ENCODE measurements at places on chromosomes 5 and 9.

- DNase-seq = no peak
These were observed 341.3 kb downstream of the RASEF start for GRCh38 chr9:82721593-82721992.

- DNase-seq = no peak
These were observed 34.1 kb downstream of the ATOX1 start for GRCh38 chr5:151724360-151724759.

DNA sequence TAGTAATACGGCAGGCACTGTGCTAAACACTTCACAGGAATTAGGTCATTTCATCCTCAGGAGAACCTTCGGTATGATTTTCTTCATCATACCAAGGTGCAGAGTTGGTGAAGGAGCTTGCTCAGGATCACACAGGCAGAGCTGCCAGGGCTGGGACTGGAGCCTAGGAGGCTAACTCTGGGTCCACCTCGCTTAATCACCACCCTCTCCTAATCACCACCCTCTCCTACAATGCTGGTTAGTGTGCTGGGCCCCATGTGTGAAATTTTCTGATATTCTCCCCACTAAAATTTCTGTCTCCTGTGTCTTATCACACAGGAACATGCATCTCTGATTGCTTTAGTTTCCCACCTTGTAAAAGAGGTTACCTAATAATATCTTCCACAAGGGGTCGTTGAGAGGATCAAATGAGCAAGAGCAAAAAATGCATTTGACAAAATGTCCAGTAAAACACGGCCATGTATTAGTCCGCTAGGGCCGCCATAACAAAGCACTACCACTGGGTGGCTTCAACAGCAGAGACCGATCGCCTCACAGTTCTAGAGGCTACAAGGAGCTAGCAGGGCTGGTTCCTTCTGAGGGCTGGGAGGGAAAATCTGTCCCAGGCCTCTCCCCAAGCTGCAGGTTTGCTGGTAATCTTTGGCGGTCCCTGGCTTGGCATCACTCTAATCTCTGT is 128.2 kb upstream of the NFIB start:
- no peak for DNase-seq

GRCh38 chr9:38119560-38120236 is 50.7 kb upstream of the SHB start:
- DNase-seq = peak; percentile 4

DNA sequence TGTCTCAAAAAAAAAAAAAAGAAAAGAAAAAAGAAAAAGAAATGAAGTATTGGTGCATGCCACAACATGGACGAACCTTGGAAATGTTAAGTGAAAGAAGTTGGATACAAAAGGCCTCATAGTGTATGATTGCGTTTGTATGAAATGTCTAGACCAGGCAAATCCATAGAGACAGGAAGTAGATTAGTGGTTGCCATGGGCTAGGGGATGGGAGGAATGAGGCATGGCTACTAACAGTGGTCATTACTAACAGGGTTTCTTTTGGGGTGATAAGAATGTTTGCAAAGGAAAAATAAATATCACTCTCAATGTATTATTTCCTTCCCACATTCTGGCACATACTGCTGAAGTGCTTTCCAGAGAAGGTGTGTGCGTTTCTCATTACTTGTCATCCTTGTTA is 44.1 kb downstream of the UGCG start:
- DNase-seq = no peak

DNA sequence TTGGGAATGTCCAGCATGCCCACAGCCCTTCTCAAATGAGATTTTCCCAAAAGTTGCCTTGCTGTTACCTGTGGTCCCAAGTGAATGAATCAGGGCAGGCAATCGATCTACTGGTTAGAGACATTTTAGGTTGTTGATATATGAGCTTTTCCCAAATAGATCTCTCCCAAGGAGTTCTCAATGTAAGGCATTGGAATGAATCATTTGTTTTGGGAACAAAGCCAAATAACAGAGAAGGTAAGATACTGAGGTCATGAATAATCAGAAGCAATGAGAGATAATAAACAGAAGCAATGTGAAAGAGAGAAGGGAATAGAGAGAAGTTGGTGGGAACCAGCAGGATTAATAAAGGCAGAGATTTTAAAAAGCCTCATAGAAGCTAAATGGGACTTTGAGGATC is 93.6 kb upstream of the FER start:
- no peak for DNase-seq

DNA sequence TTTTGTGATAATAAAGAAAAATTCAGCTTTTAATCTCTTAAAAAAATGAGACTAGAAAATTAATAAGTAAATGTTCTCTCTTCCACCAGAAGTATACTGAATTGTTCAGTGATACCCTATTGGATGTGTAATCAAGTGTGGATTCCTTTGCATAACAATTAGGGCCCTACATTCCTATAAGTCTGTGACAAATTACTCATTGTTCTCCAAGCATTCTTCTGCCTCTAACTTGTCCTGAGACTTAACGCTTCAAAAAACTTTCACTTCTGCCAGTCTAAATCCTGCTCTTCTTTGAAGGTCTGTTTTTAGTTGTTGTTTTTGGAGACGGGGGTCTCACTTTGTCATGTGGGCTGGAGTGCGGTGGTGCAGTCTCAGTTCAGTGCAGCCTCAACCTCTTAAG is 9.2 kb upstream of the DDX46 start:
- DNase-seq = no peak

GRCh38 chr5:110705349-110705748 is 21.1 kb downstream of the TMEM232 start:
- no peak for DNase-seq

GRCh38 chr5:33662722-33663427 is 222.1 kb downstream of the TARS1 start:
- DNase-seq = peak; percentile 66

GRCh38 chr5:158364367-158364766 is 505.4 kb upstream of the CLINT1 start:
- DNase-seq = no peak

DNA sequence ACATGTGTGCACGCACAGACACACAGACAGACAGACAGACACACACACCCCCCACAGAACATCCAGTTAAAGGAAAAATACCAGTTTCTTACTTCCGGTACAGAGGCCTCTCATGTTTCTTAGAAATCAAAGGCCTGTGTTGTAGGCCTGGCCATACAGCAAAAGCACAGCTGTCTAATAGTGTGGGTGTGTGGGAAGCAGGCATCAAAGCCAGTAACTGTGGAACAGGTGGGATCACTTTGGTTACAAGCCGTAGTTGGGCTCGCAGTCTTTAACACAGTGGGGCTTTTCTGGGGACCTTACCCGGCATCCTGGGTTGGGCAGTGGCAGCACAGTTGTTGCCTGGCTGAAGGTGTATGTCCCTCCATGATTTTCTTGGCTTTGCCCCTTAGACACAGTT is 55.2 kb downstream of the FBXL7 start:
- no peak for DNase-seq

GRCh38 chr5:74156728-74157383 is 483.7 kb downstream of the ENC1 start:
- DNase-seq = no peak
